Hematopoietic multipotent progenitor cell treated with erythropoietin and hydrocortisone succinate and interleukin-3 and kit ligand, for 15 days (in vitro differentiated cells): ENCODE measurements at places on chromosomes 16 and 17.

- DNase-seq = no peak
Observed at GRCh38 chr16:84446084-84446483, 58.4 kb downstream of the MEAK7 start.

DNA sequence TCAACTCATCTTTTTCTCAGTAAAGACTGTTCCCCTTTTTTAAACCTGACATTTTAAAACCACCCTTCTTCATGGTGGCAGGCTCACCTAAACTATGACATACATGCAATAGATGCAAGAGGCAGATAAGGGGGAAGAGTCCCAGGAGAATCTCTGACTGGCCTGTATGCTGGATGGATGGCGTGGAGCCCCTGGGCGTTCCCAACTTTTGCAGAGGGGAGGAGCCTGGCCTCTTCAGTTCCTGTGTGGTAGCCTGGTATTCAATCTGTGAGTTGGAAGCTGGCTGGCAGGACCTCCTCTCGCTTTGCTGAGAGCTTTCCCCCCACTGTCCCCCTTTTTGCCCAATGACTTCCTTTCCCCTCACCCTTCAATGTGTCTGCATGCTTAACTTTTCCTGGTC lies 217.6 kb upstream of the CA10 start:
- DNase-seq = no peak

DNA sequence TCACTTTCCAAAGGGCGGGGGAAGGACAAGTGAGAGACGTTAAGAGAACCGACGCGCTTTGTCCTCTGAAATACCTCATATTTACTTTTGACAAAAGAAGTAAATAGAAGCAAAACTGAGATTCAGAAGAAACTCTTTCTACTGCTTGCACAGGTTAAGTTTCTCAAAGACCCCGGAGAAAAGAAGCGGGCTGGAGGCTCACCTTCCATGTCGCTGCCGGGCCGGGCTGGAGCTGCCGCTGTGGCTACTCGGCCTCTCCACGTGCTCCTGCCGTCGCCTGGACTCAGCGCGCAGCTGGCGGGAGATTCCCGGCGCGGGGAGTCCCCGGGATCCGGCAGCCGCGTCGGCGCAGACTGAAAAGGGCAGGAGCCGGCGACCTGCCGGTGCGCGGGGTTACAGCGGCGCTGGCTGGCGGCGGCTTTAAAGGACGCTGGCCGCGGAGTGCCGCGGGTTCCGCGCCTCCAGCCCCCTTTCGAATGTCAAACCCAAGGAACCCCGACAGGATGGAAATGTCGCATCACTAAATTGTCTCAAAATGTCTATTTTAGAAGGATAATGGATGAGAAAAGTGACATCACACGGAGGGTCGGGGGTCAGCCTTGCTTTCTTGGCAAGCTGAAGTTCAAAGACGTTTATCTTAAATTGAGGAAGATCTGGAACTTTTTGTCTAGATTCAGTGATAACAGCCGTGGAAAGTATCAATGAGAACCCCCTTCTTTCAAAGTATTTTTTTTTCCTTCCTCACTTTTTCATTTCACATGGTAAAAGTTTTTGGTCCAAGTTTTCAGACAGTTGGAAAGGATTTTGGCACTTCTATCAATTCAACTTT lies at the start of gene IKZF3:
Gene IKZF3, minus strand, starts transcription at position 395 of the 829 bp plus-strand sequence. Its CDS starts 186 bp downstream, at position 209.
- DNase-seq = no peak

DNA sequence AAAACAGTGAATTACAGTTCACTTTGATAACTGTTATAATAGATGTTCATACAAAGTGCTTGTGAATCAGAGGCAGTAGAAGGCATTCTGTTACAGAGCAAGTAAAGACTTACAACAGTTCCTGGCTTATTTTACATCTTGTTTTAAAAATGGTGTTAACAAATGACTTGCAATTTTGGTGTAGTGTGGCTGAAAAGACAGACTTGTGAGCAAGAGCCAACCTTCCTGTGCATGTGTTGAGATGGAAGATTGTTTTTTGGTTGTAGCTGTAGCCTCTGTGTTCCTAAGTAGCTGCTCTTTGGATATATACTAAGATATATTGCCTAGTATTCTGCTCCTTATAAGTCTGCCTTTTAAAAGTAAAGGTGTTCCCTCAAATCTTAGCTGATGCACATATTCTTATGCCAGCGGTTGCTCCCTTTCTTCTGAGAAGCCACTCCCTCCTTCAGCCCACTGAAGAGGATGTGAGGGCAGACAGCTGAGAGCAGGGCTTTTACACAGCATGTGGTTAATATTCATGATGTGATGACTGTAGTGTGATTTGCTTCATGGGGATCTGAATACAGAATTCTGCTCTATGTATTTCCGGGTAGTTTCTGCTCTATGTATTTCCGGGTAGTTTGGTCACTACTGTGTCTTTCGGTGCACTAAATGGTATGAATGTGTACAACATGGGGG lies 182.3 kb downstream of the PHKB start:
- DNase-seq = no peak

- DNase-seq = no peak
Observed at GRCh38 chr17:77865112-77865611, 93.3 kb upstream of the TNRC6C start.

- DNase-seq = no peak
Observed at GRCh38 chr16:966035-966434, 4.7 kb downstream of the LMF1 start.
